ENCODE measurements at places on chromosomes 5 and 9.

DNA sequence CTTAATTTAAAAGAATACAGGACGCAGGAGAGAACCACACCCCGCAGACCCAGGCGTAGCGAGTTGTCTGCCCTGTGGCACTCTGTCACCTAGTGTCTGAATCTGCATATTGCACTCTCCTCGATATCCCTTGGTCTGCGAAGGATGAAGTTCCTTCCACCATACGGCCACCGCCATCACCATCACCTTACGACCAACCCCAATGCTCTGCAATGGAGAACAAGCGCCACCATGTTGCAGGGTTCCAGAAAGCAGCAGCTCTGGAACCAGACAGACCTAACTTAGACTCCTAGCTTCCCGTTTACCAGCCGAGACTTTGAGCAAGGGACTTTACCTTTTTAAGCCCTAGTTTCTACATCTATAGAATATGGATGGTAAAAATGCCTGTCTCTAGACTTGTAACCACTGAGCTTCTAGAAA is 77.4 kb upstream of the DMRT1 start:
- DNase-seq, result no peak

DNA sequence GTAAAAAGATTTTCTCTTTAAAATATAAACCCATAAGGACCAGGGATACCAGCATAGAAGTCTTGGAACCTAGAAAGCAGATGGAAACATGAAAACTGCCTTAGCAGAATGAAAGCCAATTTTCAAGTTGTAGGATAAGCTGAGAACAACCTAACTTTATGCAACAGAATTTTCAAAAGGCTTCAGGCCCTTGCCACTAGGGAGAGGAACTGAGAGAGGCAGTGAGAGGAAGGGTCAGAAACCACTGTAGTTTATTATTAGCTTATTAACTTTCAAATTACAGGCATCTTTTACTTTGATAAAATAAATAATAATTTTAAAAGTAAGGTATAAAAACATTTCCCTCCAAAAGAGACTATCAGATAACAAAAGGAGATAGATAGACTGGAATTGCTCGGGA is 33.4 kb downstream of the FAM81B start:
- DNase-seq, result no peak

GRCh38 chr9:135551031-135551430 is 5.1 kb downstream of the OBP2A start:
- no peak for DNase-seq

- no peak for DNase-seq
Observed at GRCh38 chr5:59471463-59471862, 422.1 kb downstream of the PDE4D start.

- DNase-seq, result no peak
Observed at GRCh38 chr9:108783731-108784495, 71.9 kb downstream of the ACTL7B start.

DNA sequence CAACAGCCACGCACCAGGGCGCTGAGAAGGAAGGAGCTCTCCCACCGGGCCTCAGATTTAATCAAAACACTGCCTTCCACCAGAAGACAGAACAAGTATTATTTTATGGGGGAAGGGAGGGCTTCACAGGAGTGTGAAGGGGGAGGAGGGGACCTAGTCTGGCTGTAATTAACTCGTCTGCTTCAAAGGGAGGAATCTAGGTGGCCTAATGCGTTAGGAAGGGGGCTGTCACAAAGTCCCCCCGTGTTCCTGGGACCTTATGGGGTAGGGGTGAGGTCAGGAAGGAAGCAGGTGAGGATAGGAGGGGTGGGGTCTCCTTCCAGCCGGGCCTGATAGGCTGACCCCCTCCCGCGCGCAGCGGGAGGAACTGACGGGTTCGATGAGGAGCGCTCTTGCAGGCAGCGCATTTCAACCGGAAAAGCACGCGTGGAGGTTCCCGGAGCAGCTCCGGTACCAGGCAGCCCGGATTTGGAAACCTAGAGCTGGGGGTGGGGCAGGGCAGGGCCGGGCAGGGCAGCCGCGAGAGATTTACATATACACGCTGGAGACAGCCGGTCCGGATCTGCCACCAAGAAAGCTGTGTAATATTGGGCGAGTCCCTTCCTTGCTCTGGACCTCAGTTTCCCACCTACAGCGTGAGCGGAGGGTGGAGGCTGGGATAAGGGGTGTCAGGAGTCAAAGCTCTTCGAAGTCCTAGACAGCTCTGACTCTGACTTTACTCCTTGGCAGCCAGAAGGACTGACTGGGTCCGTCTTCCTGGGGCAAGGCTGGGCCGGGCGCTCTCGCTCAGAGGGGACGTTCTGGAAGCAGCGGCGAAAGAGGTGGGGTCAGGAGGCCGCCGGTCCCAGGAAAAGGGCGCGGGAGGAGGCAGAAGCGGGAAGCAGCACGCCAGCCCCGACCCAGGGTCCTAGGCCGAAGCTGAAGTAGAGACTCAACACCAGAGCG is 1.8 kb downstream of the SHB start:
- no peak for DNase-seq

DNA sequence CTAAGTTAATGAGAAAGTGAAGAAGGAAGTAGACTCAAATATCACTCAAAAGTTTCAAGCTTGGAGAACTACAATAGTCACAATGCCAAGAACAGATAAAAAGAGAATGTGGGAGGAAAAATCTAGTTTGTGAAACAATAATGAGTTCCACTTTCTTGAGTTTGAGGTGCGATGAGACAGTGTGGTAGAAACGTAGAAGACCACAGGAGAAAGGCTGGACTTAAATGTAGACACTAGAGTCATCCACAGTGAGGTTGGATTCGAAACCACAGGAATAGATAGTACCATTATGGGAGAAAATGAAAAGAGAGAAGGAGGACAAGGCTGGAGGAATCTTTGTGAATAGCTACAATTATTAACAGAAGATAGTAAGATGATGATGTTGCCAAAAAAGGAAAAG is 141.1 kb upstream of the LRRTM2 start:
- no peak for DNase-seq

- no peak for DNase-seq
Observed at GRCh38 chr9:7143645-7144200, 385.9 kb downstream of the KDM4C start.

DNA sequence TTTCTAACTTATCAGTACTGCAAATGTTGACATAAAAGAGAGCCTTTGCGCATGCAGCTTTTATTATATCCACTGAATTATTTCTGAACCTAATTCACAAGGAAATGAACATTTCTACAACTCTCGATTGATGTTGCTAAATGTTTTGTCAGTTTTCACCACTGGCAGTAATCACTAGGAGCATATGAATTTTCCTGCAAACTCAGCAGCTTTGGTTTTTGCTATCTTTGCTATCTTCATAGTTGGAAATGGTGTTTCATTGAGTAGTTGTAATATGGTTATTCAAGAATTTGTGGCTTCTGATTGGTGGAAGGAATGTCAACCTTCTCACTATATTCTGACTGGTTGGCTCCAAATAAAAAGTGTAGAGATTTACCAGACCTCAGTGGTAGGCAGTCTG is 8.9 kb upstream of the SHC3 start:
- no peak for DNase-seq

- DNase-seq, result no peak
Observed at GRCh38 chr9:83339435-83339834, 198.8 kb downstream of the FRMD3 start.

DNA sequence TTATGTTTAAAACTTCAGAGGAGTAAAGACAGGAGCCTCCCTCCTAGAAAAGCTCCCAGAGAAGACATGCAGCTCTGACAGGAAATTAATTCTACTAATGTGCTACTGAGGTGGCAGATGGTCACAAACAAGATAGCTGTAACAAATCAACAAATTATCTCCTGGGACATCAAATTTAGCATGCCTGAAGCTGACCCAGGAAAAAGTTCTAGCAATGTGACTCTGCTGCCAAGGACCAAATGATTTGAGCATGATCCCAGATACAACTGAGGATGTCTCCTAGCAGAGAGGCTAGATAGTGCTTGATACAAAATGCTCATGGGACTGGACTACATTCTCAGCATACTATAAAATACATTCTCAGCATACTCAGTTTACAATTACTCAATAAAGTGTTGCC is 413.5 kb upstream of the SMC2 start:
- DNase-seq, result no peak

- no peak for DNase-seq
Observed at GRCh38 chr5:109898269-109899162, 208.8 kb downstream of the MAN2A1 start.

Measured in activated effector memory CD4-positive, alpha-beta T cell treated with Interleukin-2 at 50 U/mL for 16 hours (primary cell).